ENCODE measurements at places on chromosomes 2 and 18.

DNA sequence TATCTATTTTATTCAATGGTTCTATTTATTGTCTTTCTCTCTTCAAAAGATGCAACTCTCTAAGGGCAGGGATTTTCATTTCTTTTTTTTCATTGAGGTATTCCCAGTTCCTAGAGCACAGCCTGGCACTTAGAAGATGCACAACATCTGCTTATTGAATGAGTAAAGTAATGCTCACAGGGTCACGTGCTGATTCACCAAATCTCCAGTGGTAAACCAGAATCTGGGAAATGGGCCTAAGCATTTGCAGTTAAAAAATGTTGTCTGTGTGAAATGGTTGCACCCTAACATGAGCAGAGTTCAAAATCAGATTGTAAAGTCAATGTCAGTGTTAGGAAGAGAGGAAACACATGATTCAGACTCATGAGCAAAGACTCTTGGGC is 15.8 kb downstream of the SLC8A1 start:
- DNase-seq, result no peak

GRCh38 chr18:3226048-3226447 is 6.3 kb upstream of the MYOM1 start:
- DNase-seq, result no peak

- DNase-seq, result peak; percentile 5
Observed at GRCh38 chr2:237156031-237156856, 70.6 kb downstream of the COPS8 start.

DNA sequence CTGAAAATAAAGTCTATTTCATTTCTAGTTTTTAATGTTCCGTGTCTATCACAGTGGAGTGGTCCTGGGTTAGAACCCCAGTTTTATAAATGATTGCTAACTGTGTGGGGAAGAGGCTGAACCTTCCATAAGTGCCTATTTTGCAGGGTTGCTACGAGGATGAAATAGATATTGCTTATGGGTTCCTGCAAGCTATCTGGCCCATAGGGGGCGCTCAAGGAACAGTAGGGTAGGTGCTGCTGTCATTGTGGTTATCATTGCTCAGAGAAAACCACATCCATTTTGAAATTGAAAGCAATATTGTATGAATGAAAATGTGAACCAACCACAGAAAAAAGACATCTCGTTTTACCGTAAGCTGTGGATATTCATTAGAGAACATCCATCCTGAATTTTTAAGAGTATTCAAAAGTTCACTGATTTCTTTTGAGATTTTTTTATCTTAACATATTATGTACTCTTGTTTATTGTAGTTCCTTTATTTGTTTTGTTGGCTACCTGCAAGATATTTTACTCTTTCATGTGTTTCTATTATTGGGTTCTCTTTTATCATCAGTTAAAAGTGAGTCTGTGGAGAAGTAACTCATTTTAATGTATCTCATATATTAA is 261.6 kb downstream of the NAPG start:
- DNase-seq, result peak; percentile 20

GRCh38 chr18:37452682-37453385 is 112.8 kb downstream of the CELF4 start:
- no peak for DNase-seq

GRCh38 chr2:24334245-24334633 is 26.1 kb downstream of the ITSN2 start:
- no peak for DNase-seq

- DNase-seq, result no peak
Observed at GRCh38 chr2:176206136-176206535, 17.7 kb downstream of the HOXD1 start.

DNA sequence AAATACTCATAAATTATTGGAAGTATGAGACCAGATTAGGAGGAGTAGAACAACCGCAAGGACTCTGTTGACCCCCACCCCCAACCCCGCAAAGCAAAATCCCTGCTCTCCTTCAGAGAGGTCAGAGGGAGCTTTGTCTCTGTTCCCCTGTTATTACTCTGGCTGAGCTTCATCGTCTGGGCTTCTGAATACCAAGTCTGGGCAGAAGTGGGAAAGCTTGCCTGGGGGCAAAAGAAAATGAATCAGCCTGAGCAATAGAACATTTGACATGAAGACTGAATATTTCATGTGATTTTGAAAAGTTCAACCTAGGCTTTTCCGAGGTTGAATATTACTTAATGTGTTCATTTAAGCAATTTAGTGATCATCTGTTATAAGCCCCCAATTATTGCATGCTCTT is 114.6 kb upstream of the ARHGAP28 start:
- no peak for DNase-seq

GRCh38 chr18:24585996-24586566 is 125.6 kb downstream of the HRH4 start:
- DNase-seq, result no peak

- DNase-seq, result no peak
Observed at GRCh38 chr2:177667626-177668025, 275.1 kb downstream of the AGPS start.

- DNase-seq, result peak; percentile 47
Observed at GRCh38 chr18:13629841-13630715, 96.3 kb downstream of the FAM210A start.

DNA sequence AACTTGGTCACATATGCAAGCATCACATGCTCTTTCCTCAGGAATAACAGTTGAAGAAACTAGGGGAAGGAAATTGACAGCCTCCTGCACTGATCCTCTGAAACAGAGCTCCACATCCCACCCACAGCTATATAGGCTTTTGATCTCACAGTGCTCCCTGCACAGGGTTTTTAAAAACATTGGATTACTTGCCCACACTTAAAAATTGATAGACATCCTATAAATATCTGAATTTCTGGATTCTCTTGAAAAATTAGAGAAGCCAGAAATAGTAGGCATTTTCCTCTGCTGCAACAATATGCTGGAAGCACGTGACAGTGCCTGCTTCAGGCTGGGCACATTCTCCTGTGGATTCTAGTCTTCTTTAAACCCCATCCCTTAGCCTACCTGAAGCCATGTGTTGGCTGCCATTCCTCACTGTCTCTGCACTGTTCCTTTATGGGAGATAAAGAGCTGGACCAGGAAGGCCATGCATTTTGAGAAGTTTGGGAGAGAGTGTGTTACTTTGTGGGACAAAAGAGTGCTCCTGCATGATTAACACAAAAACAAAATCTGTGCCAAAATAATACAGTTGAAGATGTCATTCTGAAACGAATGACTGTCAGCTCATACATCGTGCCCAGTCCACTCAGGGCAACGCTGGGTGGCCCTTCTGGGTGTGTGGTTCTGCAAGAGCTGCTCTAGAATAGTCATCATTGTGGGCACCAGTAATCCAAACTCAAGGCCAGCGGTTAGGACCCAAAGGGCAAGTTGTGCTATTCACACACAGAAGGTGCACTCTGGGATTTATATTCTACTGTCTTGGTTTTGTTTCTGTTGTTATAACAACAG is 59.8 kb downstream of the GYPC start:
- DNase-seq, result no peak

Measured in CD4-positive, CD25-positive, alpha-beta regulatory T cell (primary cell).